Thyroid gland (tissue), 4 donors: ENCODE measurements at places on chromosomes 3 and 15. TPM values are rescaled to one million over a fixed set of nuclear protein-coding genes. Genes with fewer than 3 reads are reported as not detected.

GRCh38 chr3:129610276-129610675 is 3.8 kb upstream of the PLXND1 start:
- no peaks in the 10 kb centered on the region for H3K36me3 ChIP-seq
- peaks cover 5% of the 10 kb centered on the region for H3K27me3 ChIP-seq
- H3K4me3 ChIP-seq: no peak overlapping the region
- H3K4me1 ChIP-seq: peaks cover 18% of the 10 kb centered on the region

DNA sequence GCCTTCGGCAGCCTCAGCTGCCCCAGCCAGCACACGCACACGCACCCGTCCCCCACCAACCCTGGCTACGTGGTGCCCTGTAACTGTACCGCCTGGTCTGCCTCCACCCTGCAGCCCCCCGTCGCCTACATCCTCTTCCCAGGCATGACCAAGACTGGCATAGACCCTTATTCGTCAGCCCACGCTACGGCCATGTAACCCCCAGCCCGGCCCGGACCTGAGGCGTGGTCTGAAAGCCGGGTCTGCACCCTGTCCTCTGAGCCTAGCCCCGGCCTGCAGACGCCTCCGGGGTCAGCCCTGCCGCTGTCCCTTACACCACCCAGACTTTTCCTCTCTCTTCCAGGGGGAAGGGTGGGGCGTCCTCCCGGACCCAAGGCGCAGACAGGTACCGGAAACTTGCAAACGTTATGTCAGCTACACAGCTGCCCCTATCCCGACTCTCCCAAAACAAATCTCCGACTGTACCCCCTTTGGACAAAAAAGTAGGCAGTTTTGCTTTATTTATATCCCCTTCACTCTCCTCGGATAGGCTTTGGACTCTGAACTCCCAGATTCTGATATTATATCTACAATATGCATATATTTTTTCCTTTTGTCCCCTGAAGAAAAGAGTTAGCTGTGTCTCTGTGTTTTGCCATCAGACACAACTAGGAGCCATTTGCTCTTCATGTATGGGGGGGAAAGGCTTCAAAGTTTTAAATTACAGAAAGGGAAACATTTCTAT is 1.4 kb downstream of the SOX14 start:
- peaks cover 15% of the 10 kb centered on the region for H3K4me1 ChIP-seq
- peaks cover 31% of the 10 kb centered on the region for H3K27me3 ChIP-seq
- H3K4me3 ChIP-seq: no peak overlapping the region

Gene GOLGA6B
- total RNA-seq: not detected

Gene CCR2
- total RNA-seq: 4.4 TPM

Gene NAALADL2
- 7.6 TPM for total RNA-seq

Gene POLQ
- 0.10 TPM for total RNA-seq

DNA sequence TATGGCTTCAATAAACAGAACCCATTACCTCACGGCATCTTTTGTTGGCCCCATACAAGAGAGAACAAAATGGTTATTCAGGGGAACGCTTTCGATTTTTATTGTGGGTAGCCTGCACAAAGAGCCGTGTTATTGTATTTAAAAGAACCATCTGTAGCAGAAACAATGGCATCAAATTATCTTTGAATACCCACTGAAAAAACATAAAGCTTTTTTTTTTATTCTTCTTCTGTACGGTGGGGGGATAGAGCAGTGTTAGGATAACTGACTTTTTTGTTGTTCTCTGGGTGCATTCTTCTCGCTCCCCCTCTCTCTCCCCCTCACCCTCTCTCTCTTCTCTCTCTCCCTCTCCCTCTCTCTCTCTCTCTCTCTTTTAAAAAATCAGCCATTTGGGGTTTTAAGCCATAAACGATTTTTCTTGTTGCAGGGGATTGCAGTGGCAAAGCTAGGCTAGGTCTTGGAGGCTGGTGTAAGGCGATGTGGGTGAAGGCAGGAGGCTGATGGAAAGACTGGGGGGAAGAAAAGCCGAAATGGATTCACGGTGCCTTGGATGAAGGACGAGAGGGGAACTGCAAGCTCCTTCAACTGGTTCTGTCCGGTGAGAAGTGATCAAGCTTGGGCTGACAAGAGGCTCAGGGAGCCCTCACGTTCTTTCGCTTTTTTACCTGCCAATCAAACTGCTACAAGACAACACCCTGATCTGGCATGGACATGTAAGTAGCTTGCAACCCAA is 12.4 kb upstream of the SOX2 start:
- no peak overlapping the region for H3K4me3 ChIP-seq
- H3K4me1 ChIP-seq: peaks cover 20% of the 10 kb centered on the region
- peaks cover 52% of the 10 kb centered on the region for H3K27me3 ChIP-seq
- DNase-seq: no peak
- H3K27ac ChIP-seq: no peak overlapping the region
